ENCODE measurements at places on chromosomes 7 and 10.

- DNase-seq = no peak
Observed at GRCh38 chr7:98265841-98266271, 13.8 kb upstream of the TECPR1 start.

GRCh38 chr7:150737265-150738055 lies at the start of gene GIMAP5:
Gene GIMAP5 (plus strand): TSS chr7:150737418. CDS start chr7:150740885, 3,467 bp downstream.
- DNase-seq = no peak

DNA sequence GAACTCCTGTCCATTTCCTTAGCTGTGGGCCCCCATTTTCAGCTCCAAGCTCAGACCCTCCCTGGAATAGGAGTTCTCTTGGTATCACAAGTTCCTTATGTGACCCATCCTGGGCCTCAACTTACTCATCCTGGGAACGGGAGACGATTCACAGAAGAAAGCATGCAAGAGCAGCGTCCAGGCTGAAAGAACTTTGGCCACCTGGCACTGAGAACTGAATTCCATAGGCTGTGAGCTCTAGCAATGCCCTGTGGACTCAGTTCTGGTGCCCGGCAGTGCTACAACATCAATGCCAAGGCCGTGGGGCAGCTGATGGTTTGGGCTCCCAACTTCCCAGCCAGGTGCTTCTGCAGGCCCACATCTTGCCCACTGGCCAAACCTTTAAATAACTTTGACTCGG lies 3.9 kb upstream of the CUEDC2 start:
- no peak for DNase-seq

- DNase-seq = no peak
Observed at GRCh38 chr7:15248514-15248913, 313.3 kb downstream of the AGMO start.

GRCh38 chr10:84543948-84544347 lies 215.6 kb downstream of the CCSER2 start:
- DNase-seq = no peak

DNA sequence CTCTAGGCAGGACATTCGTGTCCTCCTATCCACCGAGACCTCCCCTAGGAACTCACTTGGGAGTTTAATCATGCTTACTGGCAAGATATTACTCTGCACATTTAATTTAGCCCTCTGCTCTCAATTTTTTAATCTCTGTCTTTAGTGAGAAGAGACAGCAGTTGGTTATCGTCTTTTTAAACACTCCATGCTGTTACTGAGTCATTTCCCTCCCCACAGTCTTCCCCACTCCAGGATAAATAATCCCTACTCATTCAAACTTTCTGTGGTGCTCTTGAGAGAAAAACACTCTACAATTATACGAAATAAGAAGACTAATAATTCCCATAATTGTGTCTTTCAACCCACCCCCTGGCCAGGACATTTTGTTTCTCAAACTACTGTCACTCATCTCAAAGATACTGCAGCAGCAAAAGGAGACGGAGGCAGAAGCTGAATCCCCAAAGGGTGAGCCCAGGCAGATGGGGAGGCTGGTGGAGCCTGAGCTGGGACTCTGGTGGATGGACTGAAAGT lies 84.2 kb downstream of the ANK3 start:
- no peak for DNase-seq

GRCh38 chr10:21689881-21690280 lies 155.8 kb downstream of the MLLT10 start:
- no peak for DNase-seq

DNA sequence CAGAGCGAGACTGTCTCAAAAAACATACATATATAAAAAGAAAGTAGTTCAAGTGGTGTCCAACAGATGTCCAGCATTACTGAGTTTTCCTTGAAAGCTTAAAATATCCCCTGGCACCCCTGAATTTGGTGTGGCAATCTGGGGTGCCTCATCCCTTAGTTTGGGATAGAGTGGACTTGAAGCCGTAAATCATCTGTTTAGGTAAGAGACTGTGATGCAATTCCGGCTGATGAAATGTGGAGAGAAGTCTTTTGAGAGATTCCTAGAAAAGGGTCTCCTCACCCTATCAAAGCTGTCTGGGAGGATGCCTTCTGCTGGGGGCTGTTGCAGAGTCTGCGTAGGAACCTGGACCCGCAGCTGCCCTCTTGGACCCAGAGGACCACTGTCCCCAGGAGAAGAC lies 408.0 kb downstream of the RPS24 start:
- DNase-seq = no peak

- DNase-seq = no peak
Observed at GRCh38 chr7:112462236-112462635, 12.0 kb downstream of the IFRD1 start.

DNA sequence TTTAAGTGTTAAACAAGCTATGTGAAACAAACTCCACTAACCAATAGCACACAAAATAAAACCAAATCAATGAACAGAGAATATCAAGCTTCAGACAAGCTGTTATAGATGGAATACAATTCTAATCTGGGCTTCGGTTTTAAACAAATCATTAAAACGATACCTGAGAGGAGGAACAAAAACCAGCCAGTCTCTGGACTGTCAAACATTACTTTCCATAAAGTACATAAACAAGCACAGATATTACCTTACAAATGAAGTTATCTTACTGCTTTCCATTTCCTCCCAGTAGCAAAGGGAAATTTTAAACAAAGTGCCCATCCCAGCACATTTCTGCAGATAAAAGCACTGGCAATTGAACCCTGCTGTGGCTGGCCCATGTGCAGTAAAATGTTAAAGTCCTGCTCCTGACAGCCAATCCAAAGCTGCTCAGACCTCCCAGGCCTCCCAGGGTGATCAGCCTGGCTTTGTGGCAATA lies 128.0 kb downstream of the NRCAM start:
- no peak for DNase-seq

DNA sequence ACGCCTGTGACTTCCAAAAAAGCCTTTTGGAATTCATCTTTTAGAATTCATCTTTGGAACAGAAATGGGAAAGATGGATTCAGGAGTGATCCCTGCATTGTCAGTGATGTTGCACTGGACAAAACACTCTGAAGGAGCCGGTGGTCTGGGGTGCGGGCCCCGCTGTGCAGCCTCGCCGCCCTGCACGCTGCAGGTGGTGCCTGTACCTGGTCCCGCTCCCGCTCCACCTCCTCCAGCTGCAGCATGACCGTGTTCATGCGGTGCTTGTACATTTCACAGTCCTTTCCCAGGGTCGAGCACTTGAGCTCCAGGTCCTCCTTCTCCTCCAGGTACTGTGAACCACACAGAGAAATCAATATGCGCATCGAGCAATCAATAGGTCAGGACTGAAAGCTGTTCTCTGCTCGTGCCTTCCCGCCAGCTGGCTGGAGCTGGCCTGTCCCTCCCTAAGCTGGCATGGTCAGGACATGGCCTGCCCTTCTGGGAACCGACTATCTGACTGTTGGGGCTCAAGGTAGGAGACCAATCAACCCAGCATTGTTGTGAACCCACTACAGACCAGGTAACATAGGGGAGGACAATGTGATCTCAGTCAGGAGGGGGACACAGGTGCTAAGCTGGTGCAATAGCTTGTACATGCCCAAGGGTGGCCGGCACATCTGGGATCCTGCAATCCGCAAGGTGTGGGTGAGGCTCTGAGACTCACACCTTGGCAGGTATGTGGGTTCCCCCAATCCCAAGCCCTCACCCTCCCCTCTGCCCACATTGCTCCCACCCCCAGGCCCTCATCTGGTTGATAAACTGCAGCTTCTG lies 93.8 kb upstream of the GNA12 start:
- no peak for DNase-seq

DNA sequence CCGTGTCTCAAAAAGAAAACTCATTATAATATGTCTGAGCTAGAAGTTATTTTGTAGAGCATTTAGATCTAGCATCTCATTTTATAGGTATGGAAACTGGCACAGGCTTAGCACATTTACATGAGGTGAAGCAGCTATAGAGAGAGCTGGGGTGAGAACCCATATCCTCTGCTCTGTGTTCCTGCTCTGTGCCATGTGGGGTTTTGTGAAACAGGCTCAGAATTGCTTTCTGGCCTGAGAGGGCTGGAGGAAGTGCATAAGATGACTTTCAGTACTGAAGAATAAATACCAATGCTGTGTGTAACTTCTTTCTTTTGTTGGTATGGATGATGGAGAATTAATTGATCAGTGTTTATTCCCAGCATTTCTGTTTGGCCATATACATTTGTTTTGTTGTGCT lies 159.1 kb downstream of the LRRC4 start:
- no peak for DNase-seq
